ENCODE measurements at places on chromosomes 16 and 17.
A peak's percentile ranks its signal among the peaks of the same experiment; 100 is the strongest.

GRCh38 chr16:25095636-25096035 is 15.9 kb upstream of the LCMT1 start:
- no peak for DNase-seq

DNA sequence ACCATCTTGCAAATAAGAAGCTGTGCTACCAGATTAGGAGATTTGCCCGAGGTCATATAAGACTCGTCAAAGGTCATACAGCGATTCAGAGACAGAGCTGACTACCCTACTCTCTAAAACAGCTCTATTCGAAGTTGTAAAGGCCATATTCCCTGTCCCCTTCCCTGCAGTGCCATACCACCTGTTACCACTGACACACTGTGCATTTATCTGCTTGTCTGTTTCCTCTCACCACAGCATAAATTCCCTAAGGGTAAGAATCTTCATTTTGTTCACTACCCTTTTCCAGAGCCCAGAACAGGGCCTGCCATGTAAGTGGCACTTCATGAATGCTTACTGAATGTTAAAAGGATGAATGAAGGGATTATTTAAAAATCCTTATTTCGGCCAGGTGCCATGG is 3.4 kb upstream of the KSR1 start:
- DNase-seq, result no peak

- DNase-seq, result no peak
Measured at GRCh38 chr16:7861891-7862582, 529.4 kb downstream of the RBFOX1 start.

- no peak for DNase-seq
Measured at GRCh38 chr16:85768199-85768598, 17.3 kb upstream of the C16orf74 start.

DNA sequence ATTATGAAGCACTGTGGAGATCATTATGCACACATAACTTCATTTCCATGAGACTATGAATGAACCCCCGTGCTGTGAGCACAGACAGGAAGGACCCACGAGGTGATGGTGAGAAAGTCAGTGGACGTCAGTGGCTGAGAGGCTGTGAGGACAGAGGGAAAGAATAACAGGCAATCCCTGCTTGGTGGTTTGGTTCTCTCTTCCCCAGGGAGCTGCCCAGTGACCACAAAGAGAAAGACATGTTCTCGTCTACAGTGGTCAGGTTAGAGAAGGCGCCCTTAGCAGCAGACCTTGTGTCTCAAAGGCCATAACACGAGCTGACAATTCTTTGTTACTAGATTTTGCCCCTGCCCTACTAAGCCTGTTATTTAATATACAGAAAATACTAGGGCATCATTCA is 609.2 kb downstream of the TOX3 start:
- no peak for DNase-seq

DNA sequence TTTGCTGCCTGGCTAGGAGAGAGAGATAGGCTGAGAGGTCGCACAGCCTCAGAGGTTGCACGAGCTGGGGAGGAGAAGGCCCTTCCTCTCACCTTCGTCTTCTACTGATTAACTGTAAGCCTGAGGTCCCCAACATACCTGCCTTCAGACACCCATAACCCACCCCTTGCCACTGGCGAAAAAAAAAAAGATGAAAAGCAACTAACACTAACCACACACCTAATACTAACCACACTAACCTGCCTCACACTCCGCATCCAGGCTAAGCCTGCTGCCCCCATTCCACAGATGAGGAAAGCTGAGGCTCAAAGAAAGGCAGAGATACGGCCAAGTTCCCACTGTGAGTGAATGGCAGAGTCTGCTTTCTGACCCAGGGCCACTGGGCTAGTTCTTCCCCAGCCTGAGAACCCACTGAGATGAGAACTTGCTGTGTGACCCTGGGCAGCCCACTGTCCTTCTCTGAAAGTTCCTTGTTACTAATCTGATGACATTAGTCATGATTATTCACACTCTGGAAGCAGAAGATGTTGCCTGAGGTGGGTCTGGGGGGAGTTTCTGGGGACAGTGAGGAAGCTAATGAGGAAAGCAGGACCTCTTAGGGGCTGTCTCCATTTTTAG is 4.6 kb downstream of the IL21R start:
- DNase-seq, result no peak

- no peak for DNase-seq
Measured at GRCh38 chr17:35554668-35555067, 6.0 kb downstream of the SLFN14 start.

GRCh38 chr17:19453296-19453695 is 42.3 kb downstream of the RNF112 start:
- DNase-seq, result no peak

DNA sequence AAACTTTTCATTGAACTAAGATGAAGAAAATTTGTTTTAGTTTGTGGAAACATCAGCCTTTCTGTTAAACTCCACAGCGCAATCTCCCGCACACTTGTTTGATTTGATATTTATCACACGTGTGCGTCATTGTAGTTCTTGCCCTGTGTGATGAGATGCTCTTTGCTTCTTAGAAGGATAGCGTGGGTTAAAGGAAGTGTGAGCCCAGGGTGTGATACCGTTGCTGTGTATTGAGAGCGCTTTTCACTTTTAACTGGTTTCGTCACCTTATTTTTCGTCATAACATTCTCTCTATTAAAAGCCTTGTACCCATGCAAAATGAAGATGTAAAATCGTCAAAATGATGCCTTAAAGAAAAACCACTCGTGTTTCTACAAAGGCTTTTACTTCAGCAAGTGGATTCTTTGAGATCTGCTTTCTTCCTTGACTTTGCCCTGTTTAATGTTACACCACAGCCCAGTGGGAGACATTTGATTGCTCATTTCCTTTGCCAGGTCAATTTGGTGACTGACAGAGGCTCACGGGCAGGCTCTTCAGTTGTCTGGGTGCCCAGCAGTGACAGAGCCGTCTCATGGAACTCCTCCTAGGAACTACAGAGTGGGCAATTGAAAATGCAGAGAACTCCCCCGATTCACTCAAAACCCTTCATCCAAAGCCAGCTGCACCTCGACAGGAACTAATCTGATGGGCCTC is 61.1 kb downstream of the RPA1 start:
- no peak for DNase-seq

- DNase-seq, result no peak
Measured at GRCh38 chr17:69672924-69673323, 258.4 kb downstream of the MAP2K6 start.

GRCh38 chr16:3004319-3004718 is 8.4 kb upstream of the CLDN9 start:
- DNase-seq, result peak; percentile 77

- peak; percentile 69 for DNase-seq
Measured at GRCh38 chr17:64131606-64132270, 1.8 kb upstream of the ERN1 start.

Measured in RPMI8226 (cell line).